Kidney glomerular epithelial cell (primary cell): ENCODE measurements at places on chromosomes 5 and 9.

GRCh38 chr5:180007582-180007981 is 64.0 kb downstream of the RNF130 start:
- DNase-seq, result no peak

DNA sequence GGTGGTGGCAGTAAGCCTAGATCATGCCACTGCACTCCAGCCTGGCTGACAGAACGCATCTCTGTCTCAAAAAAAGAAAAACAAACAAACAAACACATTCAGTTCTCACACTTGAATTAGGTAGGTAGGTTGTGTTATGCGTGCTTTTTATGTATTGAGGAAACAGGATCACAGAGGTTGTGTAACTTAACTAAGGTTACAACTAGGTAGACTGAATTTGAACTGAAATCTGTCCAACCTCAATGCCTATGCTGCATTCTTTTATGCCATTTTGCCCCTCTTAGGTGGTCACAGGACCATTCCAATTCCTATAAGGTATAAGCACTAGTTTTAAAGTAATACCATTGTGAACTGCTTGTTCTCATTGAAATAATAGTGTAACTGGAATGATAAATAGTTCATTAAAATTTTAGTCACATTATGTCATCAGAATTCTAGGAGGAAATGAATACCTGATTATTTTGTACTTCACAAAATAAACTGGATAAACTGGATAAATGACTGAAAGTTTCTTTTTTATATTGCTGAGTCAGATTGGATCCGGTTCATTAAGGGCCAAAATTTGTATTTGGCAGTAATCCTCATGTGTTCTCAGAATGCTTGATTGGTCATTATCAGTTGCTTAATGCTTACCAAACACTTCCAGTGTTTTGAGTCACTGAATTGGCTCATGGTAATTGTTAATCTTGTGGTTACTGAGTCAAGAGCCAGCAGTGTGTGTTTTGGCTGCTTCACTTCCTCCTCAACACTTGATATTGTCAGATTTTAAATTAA is 7.1 kb downstream of the UBAP1 start:
- DNase-seq, result peak; percentile 96

- no peak for DNase-seq
Observed at GRCh38 chr9:128393970-128394369, 22.8 kb downstream of the URM1 start.

- no peak for DNase-seq
Observed at GRCh38 chr5:73625372-73625943, 538 bp upstream of the ARHGEF28 start.

GRCh38 chr5:60339691-60340201 is 360.2 kb downstream of the DEPDC1B start:
- DNase-seq, result no peak

GRCh38 chr9:13213337-13213736 is 66.2 kb downstream of the MPDZ start:
- DNase-seq, result no peak

DNA sequence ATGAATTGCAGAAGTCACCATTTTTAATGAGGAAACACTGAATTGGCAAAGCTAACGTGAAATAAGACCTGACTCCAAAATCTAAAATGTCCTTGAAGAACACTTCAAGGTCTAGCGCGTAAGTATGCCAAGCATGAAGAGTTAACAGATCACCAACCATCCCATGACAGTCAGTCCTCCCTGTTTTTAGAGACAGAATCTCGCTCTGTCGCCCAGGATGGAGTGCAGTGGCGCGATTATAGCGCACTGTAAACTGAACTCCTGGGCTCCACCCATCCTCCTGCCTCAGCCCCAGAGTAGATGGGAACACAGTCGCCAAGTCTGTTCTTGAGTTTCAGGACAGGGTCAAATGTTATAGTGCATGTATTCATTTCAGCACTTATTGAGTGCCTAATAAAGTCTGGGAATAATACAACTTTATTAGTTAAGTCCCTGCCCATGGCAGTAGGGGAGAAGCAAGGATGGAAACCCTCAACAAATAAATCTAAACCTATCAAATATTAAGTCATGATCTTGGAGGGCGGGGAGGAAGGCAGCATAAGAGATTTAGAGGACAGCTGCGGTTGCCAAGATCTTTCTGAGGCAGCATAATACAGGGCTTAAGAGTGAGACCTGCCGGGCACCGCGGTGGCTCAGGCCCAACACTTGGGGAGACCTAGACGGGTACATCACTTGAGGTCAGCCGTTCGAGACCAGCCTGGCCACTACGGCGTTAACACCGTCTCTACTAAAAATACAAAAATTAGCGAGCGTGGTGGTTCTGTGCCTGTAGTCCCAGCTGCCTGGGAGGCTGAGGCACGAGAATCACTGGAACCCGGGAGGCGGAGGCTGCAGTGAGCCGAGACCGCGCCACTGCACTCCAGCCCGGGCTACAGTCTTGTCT is 1.1 kb downstream of the ATPSCKMT start:
- DNase-seq, result no peak

DNA sequence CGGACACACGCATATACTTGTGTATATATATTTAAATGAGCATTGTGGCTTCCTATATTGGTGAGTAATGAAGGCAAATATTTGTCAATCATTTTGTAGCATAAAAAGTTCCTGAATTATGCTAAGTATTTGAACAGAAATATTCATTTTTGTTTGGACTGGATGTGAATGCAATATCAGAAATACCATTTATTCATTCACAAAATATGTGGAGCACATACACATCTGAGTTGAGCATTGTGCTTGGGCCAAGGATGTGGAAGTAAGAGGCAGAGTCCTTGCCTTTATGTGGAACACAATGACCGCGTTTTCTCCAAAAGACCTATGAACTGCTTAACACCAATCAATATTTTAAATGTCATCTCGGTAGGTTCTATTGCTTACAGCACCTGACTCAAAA is 1086.5 kb downstream of the NR2F1-AS1 start:
- no peak for DNase-seq

DNA sequence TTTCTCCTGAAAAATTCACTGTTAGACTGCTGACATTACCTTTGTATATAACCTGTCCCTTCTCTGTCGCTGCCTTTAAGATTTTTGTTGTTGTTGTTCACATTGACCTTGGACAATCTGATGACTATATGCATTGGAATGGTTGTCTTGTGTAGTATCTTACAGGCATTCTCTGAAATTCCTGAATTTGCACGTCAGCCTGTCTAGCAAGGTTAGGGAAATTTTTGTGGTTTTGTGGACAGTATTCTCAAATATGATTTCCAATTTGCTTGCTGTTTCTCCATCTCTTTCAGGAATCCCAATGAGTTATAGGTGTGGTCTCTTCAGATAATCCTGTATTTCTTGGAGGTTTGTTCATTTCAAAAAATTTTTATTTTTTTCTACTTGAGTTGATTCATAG is 140.8 kb downstream of the PRR16 start:
- DNase-seq, result peak; percentile 75

DNA sequence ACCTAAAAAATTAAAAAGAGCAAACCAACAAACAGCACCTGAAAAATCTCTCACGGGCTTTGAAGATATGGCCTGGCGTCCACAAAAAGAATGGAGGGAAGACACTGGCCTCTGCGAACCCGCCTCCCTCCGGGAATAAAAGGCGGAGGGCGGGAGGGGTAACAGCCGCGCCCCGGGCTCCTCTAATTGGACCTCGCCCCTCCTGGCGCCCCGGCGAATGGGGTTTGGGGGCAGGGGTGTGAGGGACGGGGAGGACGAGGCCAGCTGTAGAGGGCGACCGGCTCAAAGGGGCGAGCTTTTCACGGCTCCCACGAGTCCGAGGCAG is 753 bp downstream of the FANCC start:
- DNase-seq, result peak; percentile 47

DNA sequence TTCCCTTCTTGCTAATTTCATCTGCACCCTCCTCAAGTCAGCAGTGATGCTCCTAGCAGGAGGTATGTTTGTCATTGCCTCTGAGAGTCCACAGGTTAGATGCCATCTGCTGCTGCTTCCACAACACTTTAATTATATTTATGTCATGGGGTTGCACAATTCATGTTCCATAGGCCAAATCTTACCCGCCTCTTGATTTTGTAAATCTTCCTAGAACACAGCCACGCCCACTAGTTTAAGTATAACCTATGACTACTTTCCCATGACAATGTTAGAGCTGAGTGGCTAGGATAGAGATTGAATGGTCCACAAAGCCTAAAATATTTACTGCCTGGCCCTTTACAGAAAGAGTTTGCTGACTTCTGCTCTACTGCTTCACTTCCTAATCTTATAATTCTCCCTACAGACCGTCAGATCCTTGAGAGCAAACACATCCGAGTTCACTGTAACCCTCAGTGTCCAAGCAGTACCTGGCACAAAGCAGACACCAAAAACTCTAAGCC is 21.1 kb downstream of the LIFR start:
- DNase-seq, result no peak

GRCh38 chr5:80466669-80467485 is 21.0 kb upstream of the FAM151B start:
- DNase-seq, result no peak

- DNase-seq, result no peak
Observed at GRCh38 chr9:117718085-117718484, 13.9 kb downstream of the TLR4 start.

GRCh38 chr5:127563136-127563535 is 45.7 kb downstream of the PRRC1 start:
- no peak for DNase-seq

GRCh38 chr5:152262667-152263066 is 142.4 kb downstream of the NMUR2 start:
- DNase-seq, result no peak

DNA sequence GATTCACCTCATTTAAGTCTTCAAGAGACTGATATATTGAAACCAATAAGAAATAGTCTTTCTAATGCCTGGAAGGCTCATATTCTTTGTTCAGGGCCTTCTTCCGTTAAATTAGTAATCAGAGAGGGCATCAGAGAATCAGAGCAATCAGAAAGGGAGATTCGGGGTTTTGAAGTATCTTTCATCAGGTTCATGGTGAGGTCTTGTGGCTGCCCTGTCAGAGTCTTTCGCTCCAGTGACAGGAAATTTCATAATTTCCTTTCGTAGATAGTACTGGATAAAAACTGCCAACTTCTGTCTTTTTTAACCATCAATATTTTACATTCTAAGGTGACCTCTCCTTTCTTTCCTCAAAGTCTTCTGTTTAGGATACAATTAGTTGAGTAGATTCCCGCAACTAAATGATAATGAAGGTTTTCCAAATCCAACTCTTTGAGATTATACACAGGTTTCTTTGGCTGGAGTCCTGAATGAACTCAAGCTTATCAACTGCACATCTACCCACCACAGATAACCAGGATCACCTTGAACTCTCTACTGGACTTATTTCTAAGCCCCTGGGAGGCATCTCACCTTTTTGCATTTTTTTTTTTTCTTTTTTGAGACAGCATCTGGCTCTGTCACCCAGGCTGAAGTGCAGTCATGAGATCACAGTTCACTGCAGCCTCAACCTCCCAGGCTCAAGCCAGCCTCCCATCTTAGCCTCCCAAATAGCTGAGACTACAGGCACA is 5.5 kb downstream of the IL31RA start:
- no peak for DNase-seq

DNA sequence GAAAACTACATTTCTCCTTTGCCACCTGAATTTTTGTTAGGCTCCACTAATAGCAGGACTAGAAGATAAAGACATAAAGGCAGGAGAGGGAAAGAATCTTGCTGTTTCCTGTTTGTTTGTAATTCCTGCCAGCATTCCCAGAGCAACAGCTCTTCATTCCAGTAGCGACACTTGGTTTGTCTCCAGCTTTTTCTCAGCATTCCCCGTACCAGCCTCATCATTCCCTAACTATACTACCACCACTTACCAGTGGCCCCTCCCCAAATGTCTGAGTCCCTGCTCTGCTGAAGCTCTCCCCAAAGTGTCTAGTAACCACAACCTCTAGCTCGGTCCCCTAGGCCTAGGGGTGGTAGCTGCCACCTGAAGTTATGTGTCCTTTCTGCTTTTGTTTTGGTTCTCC is 18.6 kb downstream of the CETN3 start:
- DNase-seq, result no peak

DNA sequence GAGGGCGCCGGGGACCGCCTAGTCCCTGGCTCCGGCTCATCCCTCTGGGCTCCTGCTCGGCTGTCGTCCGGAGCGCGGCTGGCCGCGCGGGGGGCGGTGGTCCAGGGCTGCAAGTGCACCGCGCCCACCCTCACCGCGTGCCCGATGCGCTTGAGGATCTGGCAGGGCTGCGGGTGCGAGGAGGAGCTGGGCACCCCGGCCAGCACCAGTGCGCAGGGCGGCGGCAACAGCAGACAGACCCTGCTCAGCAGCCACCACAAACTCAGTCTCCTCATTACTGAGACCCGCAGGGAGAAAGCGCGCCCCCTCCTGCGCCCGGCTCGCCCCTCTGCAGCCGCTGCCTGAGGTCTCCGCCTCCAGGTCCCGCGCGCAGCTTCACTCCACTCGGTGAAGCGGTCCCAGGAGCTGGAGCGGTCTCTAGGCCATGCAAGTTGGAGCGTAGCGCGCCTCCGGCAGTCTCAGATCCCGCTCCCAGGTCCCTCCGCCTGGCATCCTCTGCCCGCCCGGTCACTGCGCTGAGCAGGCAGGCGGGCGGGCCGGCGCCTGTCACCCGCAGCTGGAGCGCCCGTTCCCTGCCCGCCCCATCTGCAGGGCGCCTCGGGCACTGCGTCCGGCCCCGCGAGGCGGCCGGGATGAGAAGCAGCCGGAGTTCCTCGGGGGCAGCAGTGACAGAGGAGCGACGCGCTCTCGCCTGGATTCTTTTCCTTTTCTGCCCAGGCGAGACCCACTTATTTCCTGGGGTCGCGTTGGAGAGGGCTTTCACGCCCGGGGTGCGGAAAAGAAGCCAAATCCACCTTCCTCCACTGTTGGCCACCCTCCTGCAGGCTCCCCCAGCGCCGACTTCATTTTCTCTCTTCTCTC is 512 bp downstream of the GRIN3A start:
- no peak for DNase-seq

DNA sequence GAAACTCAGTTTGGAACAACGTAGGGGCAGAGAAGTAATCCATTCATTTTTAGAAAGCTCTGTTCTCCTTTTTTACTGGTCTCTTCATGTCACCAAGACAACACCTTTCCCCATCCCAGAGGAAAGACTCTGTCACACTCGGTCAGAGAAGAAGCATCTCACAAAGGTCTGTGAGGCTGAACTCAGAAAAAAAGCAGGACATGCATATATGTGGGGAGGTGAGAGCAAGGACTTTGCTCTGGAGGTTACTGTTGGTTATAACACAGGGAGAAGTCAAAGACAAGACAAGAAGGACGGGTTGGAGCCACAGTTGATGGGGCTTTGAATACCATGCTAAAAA is 19.2 kb upstream of the MTMR12 start:
- no peak for DNase-seq

GRCh38 chr9:134063571-134064450 is 4.0 kb downstream of the BRD3 start:
- no peak for DNase-seq

- no peak for DNase-seq
Observed at GRCh38 chr9:72044095-72044494, 16.3 kb downstream of the C9orf57 start.
